ENCODE measurements at places on chromosomes 5 and 9.

DNA sequence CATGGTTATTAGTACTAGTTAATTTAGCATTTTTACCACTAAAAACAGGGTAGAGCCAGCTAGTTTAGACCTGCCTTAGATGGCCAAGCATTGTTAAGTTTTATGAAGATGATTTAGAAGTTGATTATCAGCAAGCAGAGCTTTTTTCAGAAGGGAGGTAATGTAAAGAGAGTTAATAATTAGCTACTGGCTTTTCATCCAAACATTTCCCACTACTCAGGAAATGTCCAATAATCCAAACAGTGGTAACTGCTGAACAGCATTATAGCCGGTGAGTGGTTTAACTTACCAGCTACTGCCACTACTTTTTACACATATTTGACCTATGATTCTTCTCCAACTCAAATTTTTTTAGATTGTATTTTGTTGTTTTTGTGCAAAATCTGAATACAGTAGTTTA, 1.7 kb downstream of the ITGA1 start:
- DNase-seq, result no peak

DNA sequence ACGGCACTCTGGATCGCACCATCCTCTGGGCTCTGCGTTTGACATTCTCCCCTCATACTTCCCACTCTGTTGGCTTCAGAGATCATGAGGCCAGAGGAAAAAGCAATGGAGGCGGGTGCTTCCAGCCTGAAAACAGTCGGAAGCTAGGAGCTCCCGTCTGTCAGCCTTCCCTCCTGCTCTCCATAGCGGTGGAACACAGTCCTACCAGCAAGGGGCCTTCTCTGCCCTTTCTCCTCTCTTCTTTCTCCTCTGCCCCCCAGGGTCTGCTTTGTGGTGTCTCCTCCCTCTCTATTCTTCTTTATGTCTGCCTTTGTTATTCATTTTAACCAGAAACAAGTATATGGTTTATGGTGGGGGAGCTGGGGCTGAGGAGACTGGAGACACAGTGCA, 152.5 kb upstream of the NFIB start:
- DNase-seq, result no peak

- peak; percentile 32 for DNase-seq
These were observed 1.2 kb downstream of the ST8SIA4 start for GRCh38 chr5:100901821-100902341.

- no peak for DNase-seq
These were observed 96.4 kb upstream of the TAF11L2 start for GRCh38 chr5:17401470-17402288.

DNA sequence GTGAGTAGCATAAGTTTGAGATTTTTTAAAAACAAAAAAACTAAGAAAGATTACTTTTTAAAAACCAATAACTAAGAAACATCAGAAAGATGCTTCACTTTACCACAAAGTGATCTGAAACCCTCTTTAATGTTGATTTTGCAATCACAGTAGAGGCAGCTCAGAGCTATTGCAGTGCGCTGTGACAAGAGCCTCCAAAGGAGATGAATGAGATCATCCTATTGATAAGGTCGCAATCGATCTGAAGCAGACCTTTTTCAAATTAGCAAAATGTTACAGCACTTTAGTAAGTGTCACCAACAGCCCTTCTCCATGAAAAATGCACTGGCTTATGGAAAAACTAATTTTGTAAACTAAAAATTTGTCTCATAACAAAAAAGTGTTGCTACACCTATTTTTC, 284.6 kb upstream of the EFNA5 start:
- no peak for DNase-seq

GRCh38 chr5:133831491-133832224, 136.8 kb downstream of the C5orf15 start:
- DNase-seq, result no peak

DNA sequence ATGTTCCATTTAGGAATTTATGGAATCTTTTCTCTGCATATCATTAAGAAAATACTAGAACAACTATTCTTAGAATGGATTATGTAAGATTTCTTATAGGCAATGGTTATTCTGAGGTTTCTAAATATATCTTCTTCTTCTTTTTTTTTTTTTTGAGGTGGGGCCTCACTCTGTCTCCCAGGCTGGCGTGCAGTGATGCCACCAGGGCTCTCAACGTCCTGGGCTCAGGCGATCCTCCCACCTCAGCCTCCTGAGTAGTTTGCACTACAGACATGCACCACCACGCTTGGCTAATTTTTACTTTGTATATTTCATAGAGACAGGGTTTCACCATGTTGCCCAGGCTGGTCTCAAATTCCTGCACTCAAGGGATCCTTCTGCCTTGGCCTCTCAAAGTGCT, 137.2 kb downstream of the SREK1 start:
- no peak for DNase-seq
